Left colon (tissue), 2 donors: ENCODE measurements at places on chromosomes 5 and 9.

- peak; percentile 51 for DNase-seq
These were observed 509.3 kb downstream of the KDM4C start for GRCh38 chr9:7266911-7267595.

- no peak for DNase-seq
These were observed 53.5 kb upstream of the COL15A1 start for GRCh38 chr9:98890256-98890655.

- DNase-seq = no peak
These were observed 50.4 kb downstream of the SHOC1 start for GRCh38 chr9:111744363-111744762.

GRCh38 chr9:27634879-27635278 lies 61.6 kb upstream of the C9orf72 start:
- no peak for DNase-seq

DNA sequence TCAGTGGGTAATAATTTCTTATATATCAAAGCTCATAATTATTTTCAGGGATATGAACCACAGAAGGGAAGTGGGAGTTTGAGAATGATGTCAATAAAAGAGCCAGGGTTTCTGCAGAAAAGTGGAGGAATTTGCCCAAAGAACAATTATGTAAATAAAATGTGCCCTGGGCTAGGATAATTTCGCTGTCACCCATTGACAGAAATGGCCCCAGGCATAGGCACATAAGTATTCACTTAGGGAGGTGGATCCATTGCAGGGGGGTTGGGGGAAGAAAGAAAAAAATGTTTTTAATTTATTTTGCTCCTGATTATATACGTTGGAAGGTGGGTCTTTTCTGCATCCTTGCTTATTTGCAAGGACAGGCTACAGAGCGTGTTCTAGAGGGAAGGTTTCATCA lies 135.1 kb upstream of the IRX2 start:
- DNase-seq = no peak

DNA sequence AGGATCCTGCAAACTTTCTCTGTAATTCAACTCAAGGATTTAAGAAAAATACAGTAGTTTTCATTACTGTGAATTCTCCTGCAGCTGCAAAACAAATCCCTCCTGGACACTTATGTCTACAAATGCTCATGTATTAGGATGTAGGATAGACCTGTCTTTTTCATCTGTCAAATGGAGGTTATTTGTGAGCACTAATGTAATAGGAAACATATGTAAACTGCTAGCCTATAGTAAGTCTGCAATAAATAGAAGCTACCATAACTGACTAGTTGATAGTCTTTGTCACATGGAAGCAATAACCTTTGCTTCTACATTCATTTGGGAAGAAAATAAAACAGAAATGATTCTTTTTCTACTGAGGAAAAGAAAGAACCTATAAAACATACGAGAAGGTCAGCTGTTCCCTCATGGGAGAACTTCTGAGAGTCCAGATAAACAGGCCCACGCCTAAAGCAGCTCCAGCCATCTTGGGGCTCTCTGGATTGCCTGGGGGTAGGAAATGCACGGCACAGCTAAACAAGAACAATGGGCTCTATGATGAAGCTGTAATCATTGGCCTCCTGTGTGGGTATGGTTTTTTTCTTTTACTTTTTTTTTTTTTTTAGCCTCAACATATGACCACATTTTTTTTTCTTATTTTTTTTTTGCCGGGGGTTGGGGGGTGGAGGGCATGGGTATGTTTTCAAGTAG lies 6.2 kb downstream of the KCNV2 start:
- DNase-seq = no peak

GRCh38 chr9:88997646-88998045 lies 6.4 kb downstream of the S1PR3 start:
- no peak for DNase-seq

DNA sequence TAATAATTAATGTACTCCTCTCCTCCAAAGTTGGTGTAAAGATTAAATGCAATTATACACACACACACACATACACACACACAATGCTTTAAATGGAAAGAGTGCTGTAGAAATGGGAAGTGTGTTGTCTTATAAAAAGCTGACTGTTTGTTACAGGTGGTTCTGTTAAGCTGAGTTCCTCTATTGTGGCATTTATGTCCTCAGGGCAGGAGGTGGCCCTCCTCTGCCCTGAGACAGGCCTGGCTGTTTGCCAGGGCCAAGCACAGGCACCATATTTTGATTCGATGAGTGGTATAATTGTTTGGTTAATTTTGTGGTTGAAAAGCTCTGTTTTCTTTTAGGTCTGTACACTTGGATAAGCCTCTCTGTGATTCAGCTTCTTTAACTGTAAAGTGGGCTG lies 573.9 kb downstream of the KIF4B start:
- no peak for DNase-seq

GRCh38 chr5:5105531-5105930 lies 34.6 kb upstream of the ADAMTS16 start:
- DNase-seq = no peak

- DNase-seq = no peak
These were observed 28.3 kb upstream of the NIPAL4 start for GRCh38 chr5:157431544-157432200.

DNA sequence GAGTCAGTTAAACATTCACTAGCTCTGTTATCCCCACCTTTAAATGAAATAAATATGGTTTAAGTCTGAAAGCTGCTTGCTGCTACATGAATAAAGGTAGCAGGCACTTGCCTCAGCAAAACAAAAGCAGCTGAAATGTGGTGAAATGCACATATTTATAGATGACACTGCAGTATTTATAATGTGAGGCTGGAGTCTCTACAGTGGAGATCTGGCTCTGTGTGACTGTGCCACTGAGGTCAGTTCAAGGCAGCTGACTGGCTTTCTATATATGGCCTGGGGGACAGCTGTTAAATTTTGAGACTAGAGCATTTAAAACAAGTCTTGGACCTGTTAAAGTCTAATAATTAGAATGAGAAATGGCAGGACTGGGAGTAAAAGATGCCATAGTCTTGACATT lies 859.6 kb upstream of the SEMA6A start:
- no peak for DNase-seq

DNA sequence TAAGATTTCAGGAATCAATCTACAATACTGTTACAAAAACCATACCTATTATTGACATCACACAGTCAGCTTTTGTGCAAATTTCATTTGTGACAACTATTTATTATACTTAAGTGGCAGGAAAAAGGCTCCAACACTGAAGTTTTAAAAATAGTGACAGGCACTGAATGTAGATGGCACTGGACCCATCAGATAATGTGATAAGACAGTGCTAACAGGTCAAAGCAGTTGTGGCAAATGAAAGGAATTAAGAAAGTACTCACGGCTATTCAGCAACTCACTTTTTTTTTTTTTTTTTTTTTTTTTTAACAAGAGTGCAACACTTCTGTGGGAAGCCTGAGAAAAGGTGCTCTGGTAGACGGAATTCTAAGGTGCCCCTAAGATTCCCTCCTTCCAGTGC lies 115.0 kb upstream of the MEF2C start:
- no peak for DNase-seq

DNA sequence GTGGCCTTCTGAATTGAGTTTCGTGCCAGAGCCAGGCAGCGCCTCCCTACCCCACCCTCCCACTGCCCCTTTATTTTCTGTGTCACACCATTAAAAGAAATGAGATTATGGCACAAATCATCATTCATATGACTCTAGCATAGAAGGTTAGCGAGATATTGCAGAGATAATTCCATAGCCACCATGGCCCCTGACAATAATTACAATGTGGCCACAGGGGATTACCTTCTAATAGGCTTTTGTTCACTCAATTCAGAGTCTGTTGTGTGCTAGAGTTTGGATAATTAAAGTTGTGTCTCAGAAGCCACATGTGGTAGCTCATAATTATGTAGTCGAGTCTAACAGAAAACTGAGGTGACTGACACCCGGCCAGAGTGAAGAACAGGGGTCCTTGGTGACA lies 428.1 kb downstream of the ARHGEF28 start:
- DNase-seq = no peak

DNA sequence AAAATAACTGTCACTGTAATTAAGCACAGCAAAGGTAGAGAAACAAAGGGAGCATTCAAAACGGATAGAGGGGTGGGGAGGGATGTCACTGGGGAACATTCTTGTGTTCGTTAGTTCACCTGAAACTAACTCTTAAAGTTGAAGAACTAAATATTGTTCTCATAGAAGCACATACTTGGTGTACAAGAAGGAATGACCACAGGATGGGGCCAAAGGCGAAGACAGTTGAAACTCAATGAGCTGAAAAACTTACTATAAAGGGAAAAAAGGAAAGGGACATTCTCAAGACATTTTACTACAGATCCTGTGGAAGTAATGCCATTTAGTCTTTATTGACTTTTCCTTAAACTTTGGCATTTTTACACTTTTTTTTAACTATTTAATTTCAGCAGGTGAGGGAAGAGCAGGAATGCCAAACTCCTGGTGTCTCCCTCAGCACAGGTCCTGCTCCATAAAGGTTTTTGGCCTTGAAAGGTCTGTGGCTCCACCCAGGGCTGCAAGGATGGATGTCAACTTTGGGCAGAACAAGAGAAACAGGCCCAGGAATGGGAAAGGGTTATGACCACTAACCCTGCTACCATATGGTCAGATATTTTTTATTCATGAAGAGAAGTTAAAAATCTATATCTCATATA lies 197.6 kb upstream of the RASA1 start:
- DNase-seq = no peak

DNA sequence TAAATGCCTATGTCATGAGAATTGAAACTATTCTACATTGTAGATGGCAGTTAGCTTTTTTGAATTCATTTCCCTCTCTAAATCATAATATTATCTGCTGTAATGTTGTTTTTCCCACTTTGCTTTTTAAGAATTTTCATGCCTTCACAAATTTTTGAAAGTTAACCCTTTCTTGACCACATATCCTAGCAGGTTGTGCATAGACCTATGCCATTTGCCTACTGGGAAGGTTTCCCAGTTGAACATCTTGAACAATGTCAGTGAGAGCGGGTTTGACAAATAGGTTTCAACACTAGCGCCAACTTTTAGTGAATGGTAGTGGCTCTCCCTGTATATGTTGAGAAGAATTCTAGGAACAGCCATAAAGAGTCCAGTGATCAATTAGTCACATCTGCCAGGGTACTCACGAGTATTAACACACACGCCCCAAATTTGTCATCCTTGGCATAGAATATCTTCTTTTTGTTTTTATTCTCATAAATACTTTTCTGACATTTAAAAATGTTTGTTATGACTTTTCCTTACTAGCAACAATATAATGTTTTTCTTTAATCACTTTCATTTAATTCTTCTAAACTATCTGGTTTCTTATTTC lies 307.6 kb downstream of the PJA2 start:
- no peak for DNase-seq
